ENCODE measurements at places on chromosomes 16 and 17. TPM values are rescaled to one million over a fixed set of nuclear protein-coding genes. Genes with fewer than 3 reads are reported as not detected.

GRCh38 chr16:47966325-47966724 lies 189.5 kb downstream of the ABCC12 start:
- no peak for DNase-seq

The CBFA2T3 gene
- 0.64 TPM for total RNA-seq

GRCh38 chr17:8173056-8173870 lies 2.9 kb downstream of the TMEM107 start:
- peak; percentile 99 for DNase-seq

The KRTAP1-5 gene
- total RNA-seq: not detected

The IL17C gene
- 0.43 TPM for total RNA-seq

DNA sequence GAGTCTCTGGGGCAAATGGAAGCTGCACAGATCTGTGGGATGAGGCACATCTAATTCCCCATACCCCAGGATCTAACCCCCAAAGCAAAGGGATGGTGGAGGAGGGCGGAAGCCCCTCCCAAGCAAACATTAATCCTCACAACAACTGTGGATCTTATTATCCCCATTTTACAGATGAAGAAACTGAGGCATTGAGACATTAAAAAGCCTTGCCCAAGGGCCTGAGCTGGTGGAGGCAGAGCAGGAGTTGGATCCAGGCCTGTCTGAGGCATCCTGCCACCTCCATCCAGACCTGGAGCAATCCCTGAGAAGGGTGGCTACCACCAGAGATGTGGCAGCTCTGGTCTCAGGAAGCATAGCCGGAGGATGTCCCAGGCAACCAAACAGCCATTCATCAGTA lies 17.7 kb upstream of the CBFB start:
- no peak for DNase-seq
